ENCODE measurements at places on chromosomes 6 and 20. TPM values are rescaled to one million over a fixed set of nuclear protein-coding genes. Genes with fewer than 3 reads are reported as not detected.

DNA sequence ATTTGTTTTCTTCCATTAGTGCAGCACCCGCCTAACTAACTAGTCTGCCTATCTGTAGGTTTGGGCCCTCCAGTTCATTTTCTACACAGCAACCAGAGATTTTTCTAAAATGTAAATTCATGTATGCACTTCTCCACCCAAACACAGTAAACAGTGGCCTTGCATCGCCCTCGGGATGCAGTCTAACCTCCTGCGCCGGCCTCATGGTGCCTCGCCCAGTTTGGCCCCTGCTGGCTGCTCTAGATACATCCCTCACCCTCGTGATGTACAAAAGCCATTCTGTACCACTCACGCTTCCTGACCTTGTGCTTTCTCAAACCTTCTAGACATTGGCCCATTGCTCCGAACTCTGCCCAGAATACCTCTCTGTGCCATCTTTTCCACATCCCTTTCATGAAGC lies 53.8 kb upstream of the VSTM2L start:
- no peak for DNase-seq

POU3F2 gene
- total RNA-seq, result not detected

- no peak for DNase-seq
Measured at GRCh38 chr20:12977328-12978125, 31.2 kb upstream of the SPTLC3 start.

- no peak for DNase-seq
Measured at GRCh38 chr6:112931832-112932231, 584.7 kb downstream of the RFPL4B start.

GRCh38 chr6:79372757-79373156 lies 138.3 kb upstream of the HMGN3 start:
- no peak for DNase-seq

- DNase-seq, result no peak
Measured at GRCh38 chr20:51457533-51457932, 85.0 kb downstream of the NFATC2 start.

DNA sequence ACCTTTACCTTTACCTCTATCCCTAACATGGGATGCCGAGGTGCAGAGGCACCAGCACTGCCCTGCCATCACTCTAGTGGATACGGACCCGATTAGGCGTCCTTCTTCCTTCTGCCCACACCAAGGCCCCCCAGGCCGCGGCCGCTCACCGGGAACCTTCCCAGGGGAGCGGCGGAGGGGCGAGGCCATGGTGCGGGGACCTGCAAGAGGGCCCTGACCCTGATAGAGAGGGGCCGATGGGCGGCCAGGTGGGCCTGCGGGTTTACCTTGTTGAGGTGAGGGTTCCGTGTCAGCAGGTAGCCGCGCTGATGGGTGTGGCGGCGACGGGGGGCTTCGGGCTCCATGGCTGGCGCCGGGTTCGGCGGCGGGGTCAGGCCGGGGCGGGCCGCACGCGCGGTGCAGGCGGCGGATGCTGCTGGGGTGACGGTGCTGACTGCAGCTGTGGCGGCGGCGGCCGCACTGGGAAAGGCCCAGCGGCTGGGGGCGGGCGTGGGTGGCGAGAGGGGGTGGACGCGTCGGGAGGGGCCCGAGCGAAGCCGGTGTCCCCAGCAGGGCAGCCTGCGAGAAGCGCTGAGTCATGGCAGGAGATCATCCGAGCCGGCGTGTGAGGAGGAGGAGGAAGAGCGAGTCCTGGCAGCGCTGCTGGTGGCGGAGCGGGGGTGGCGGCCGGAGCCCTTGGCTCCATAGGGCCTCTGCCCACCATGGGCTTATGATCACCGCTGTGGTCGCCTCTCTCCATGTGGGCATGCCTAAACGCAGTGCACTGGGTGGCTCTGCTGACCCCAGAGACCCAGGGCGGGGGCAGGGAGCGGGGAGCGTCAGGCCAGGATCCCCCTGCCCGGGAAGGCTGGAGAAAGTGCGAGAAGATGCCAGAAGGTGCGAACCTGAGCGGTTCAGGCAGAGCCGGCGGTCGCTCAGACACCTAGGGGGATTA lies at the start of gene ME1:
ME1 (minus strand) TSS at position 441 of the 934 bp plus-strand sequence; CDS start at position 344, 97 bp downstream.
- DNase-seq, result peak; percentile 47

GRCh38 chr20:61304750-61305149 lies 52.7 kb downstream of the CDH4 start:
- DNase-seq, result no peak

GRCh38 chr6:134176264-134176975 lies 124.0 kb upstream of the SLC2A12 start:
- peak; percentile 38 for DNase-seq

- DNase-seq, result no peak
Measured at GRCh38 chr6:159430323-159430722, 261.1 kb downstream of the FNDC1 start.

DNA sequence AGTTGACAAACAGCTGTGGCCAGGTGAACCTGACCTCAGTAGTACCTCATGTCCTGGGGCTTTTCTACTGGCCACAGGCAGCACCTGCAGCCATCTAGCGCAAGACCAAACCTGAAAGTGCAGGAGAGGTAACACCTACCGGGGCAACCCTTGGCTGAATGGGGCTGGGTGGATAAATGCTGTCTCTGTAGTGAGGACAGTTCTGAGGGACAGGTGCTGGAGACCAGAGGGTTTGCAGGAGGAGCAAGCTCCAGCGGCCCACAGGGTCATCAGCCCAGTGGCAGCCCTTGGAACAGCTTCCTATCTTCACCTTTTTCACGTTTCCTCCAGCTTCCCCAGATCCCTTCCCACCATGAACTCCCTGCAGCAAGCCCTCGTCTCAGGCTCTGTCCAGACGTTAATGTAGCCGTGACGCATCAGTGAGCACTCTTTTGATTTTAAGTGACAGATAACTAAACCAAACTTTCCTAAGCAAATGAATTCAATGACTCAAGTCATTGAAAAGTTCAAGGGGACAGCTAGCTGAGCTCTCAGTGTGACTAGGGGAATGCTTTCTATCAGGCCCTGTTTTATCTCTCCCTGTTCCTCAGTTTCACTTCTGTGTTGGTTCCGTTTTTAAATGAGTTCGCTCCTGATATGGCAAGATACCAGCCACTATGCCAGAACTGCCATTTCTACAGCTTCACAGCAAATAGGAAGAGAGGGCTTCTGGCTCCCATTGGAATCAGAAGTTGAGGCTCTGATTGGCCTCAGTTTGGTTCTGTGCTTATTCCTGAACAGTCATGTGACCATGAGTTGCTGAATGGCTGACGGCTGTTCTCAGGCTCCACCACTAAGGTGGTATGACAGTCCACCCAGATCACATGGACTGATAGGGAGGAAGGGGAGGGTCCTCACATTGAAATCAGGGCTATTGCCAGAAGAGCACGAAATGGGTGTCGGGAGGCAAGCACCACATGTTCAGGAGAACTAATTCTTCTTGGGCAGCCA lies 12.1 kb upstream of the PFDN4 start:
- DNase-seq, result no peak

DNA sequence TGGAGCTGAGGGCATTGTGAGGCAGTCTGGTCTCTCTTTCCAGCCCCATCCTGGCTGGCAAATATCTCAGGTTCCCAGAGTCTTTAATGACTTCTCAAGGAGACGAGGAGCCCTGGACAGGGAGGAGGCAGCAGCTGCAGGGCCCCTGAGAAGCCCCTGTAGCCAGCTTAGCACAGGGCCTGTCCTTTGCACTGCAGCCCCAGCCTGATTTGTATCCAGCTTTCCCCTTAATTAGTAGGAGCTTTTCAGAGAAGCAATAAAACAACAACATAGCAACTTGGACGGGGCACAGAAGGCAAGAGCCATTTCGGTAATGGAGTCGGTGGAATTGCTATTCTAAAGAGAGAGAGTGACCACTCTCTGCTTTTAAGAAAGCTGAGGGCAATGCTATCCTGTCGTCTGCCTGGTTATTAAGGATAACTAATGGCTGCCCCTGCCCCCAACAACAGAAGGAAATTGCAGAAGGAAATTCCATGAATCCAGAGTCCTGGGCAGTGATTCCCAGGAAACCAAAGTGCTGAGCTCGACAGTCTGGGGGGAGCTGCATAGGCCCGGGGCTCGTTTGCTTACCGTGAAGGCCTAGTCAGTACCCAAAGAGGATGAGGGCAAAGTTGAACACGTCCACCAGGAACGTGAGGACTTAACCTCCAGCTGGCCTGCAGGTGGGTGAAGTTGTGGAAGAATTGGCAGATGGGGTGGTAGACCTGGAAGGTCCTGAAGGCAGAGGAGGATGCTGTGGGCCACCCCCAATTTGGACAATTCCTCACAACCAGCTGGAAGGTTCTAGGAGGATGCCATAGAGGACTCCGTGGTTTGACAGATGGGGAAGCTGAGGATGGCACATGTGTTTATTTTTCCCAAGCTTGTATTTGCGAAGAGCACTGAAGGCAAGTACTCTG lies 50.3 kb downstream of the NPEPL1 start:
- no peak for DNase-seq

DNA sequence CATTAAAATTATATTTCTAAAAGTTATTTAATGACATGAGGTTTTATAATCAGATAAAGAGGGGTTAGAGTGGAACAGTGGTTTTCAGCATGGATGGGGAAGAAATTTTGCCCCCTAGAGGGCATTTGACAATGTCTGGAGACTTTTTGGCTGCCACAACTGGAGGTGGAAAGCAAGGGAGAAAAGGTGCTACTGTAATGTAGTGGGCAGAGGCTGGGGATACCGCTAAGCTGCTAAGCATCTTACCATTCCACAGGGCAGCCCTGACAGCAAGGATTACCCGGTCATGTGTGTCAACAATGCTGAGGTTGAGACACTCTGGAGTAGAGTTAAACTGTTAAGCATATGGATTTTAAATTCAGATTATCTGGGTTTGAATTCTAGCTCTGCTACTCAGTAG lies 52.9 kb upstream of the FABP7 start:
- no peak for DNase-seq

GRCh38 chr20:47749339-47749738 lies 35.9 kb downstream of the SULF2 start:
- no peak for DNase-seq

- no peak for DNase-seq
Measured at GRCh38 chr6:157823528-157824370, 703 bp downstream of the SNX9 start.

DNA sequence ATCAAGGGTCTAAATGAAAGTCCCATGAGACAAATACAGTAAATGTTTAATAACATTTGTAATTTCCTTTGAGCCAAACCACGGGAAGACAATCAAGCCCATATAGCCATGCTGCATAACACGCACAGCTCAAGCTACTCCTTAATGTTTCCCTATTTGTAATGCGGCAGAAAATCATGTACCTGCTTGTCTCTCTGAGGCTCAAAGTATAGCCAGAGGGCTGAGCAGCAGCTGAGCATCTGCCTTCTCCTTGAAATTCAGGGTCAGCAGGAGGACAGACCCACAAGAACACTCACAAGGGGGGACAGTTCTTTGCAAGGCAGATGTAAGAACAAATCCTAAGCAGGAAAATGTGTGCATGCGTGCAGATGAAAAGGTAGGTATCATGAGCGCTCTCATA lies 45.8 kb upstream of the JARID2 start:
- no peak for DNase-seq

NKAPL gene
- 1.1 TPM for total RNA-seq
